GM23338 (cell line): ENCODE measurements at places on chromosomes 3 and 15. TPM values are rescaled to one million over a fixed set of nuclear protein-coding genes. Genes with fewer than 3 reads are reported as not detected.

DNA sequence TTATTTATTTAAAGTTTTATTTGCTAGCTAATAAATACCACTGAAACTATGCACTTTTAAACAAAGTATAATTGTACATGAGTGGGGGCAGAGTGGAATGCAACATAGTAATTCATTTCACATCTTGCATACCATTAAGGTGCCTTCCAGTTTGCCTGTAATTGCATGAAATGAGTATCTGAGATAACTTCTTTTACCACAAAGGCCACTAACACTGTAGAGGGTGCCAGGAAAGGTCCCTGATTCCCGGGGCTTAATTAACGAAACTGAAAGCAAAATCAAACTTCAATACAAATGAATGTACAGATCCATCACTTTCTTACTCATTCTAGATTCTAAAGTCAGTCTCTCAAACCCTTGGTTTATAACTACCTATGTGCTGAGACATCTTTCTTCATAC lies 2.1 kb downstream of the CD47 start:
- no peak for DNase-seq

- peak; percentile 98 for DNase-seq
Observed at GRCh38 chr3:65597226-65597951, 441.3 kb downstream of the MAGI1 start.

GRCh38 chr3:158768881-158769543 lies 32.8 kb upstream of the MFSD1 start:
- no peak for DNase-seq

AHSG gene
- total RNA-seq, result 0.10 TPM in 1 of 2 replicates, not detected in the other

SEMA3G gene
- total RNA-seq, result 2.2 and 2.5 TPM in 2 replicates

SLC33A1 gene
- 33.5 and 41.0 TPM in 2 replicates for total RNA-seq
